ENCODE measurements at places on chromosomes 3 and 15.
A peak's percentile ranks its signal among the peaks of the same experiment; 100 is the strongest.

- no peak for DNase-seq
These were observed 47.6 kb downstream of the SHOX2 start for GRCh38 chr3:158058495-158059130.

DNA sequence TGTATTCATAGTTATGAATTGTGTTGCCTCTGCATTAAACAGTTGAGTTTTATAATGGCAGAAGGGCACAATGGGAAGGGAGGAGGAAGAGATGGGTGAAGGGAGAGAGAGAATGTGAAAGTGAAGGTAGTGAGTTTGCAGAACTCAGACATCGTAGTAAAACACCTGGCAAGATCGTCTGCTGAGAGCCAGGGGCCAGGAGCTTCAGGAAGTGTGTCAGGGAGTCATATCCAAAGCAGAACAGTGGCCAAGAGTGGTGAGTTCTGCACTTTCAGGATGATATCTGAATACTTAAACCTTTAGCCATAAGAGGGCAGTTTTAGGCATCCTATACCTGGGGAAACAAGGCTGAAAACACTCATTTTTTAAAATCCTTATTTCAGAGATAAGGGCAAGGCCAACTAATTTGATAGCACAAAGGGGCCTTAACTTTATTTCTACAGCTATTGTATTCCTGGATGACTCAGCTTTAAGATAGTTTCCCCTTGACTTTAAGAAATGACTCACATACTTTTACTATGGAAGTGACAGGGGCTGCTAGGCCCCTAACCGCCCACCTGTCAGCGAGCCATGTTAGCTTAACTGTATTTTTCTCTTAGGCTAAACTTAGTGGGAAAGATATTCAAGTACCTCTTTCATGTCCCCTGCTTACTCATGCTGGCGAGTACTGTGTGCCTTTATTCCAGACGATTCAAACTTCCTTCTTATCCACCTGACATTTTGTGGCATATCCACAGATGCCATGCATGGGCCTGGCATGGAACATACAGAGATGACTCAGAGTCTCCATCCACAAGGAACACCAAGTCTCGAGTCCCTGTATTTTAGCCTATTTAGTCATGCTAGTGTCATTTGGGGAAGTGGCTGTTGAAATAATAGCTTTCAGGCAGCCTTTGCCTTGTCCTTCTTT, 53.9 kb downstream of the RLBP1 start:
- peak; percentile 90 for DNase-seq

- DNase-seq = no peak
These were observed 323.0 kb upstream of the SEMA6D start for GRCh38 chr15:47394286-47394809.

- no peak for DNase-seq
These were observed 197.5 kb downstream of the PTPRG start for GRCh38 chr3:61758839-61759238.

DNA sequence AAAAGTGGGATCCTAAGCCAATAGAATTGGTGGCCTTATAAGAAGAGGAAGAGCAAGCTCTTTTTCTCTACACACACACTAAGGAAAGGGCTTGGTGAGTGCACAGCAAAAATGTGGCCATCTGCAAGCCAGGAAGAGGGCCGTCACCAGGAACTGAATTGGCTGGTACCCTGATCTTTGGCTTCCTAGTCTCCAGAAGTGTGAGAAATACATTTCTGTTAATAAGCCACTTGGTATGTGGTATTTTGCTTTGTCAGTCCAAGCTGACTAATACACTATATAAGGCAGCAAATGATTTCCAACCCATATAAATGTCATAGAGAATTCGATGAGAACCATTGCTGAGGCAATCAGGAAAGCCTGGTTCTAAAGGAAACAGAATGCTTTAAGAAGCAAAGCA, 816.3 kb upstream of the SEMA6D start:
- no peak for DNase-seq
